Stimulated activated CD4-positive, alpha-beta T cell treated with anti-CD3 and anti-CD28 coated beads, Interleukin-2, amount 100 ng/mL, for 48 hours (primary cell): ENCODE measurements at places on chromosomes 12 and 14.

DNA sequence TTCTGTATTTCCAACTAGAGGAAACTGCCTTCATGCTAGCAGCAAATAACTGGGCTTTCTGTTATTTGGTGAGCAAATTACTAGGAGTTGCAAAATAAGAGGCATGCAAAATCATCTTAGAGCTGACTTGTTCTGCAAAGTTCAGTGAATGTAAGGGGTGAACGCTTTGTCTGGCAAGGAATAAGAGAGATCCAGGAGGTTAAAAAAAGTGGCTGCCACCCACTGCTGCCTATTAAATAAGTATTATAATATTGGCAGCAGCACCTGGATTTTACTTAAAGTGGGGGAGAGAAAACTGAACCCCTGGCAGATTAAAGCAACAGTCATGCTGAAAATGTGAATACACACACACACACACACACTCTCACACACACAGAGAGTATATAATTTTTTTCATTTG lies 557.0 kb downstream of the FLRT2 start:
- no peak for DNase-seq

GRCh38 chr12:1493781-1494565 lies 100.4 kb downstream of the FBXL14 start:
- no peak for DNase-seq

DNA sequence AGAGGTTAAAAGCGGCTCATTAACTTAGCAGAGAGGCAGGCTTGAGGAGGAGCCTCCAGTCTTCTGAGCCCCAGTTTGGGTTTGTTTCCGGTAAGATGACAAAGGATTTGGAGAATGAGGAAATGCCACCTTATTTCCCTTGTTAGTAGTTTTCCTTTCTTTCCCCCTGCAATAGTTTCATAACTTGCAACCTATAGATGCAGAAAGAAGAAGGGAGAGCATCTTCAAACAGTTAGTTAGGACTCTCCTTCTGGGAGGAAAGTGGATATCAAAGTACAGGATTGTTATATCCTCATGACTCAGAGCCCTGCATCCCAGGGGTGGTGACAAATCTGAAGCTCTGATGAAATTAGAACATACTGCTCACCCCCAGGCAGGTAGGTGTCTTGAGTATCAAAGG lies 180.7 kb upstream of the SLC38A2 start:
- DNase-seq: no peak

DNA sequence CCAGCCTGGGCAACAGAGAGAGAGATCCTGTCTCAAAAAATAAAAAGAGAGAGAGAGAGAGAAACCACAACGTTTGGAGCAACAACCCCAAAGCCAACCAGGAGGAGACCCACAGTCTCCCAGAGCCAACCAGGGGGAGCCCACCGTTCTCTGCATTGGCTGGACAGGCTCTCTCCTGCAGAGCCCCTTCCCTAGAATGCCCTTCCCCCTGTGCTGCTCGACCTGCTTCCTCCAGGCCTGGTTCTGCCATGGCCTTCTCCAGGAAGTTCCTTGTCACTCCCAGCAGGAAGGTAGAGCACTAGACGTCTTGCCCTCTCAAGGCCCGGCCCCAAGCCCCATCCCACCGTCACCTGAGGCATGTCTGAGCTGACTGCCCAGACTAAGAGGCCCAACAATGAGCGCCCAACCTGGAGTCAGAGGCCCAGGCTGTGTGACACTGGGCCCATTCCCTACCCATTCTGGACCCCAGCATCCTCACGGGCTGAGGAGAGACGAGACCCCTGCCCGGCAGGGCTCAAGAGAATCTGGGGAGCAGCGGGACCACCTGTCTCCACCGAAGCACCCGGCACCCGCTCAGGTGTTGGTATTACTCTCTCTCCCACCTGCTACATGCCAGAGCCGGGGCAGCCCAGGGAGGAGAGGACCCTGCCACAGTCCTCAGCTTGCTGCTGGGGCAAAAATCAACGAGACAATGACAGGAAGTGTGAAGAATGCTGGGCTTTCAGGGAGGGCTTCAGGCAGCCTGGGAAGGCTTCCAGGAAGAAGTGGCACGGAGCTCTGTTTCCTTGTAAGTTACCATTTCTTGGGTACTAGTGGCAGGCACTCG lies 61.2 kb downstream of the DIO3 start:
- no peak for DNase-seq

DNA sequence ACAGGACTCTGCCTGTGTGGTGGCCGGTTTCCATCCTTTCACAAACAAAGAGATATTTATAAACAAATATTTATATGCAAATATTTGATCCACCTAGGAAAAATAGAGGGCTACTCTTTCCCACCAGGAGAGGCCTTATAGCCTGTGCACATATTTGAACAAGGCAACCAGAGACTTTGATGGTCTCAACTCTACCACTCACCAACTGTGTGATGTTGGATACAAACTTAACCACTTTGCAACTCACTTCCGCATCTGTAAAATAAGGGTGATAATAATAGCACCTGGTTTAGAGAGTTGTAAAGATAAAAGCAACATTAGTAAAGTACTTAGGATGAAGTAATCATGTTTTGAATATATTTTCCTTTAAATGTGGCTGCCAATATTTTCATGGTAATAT lies 1.5 kb upstream of the CLEC12A start:
- no peak for DNase-seq

GRCh38 chr14:59320763-59321625 lies 132.5 kb downstream of the DAAM1 start:
- DNase-seq: no peak

GRCh38 chr14:55477680-55478079 lies 37.3 kb upstream of the TBPL2 start:
- DNase-seq: no peak

DNA sequence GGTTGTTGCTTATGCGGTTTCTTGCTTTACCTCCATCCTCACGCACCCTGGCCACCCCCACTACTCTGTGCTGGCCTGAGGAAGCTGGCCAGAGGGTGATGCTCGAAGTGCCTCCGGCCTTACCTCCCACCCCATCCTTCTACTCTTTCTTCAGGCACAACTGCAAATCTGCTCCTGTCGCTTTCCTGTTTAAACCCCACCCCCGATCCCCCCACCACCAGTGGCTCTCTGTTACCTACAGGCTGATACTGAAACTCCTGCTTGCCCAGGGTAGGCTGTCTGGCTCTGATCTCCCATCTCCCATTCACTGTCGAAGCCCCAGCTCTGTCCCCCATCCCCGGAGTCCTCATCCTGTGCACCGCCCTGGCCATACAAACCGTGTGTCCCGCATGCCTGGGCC lies 111.5 kb downstream of the PRMT8 start:
- DNase-seq: no peak

- DNase-seq: no peak
Measured at GRCh38 chr14:95699412-95699811, 13.2 kb downstream of the TCL1B start.

- DNase-seq: no peak
Measured at GRCh38 chr12:94429633-94430032, 30.0 kb downstream of the CEP83 start.

DNA sequence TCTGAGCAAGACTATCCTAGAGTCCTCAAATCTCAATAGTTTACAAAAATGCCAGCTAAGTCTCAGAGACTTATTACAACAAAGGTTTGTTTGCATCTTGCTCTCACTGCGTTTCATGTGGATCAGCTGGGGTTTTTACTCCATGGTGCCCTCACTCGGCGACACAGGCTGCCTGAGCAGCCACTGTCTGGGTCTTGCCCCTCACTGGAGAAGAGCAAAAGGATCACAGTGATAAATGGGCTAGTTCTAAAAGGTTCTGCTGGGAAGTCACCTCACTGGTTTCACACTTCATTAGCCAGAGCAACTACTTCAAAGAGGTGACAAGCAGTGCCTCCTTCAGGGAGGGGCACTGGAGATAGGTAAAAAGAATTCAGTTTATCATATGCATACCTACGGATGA lies 392.0 kb downstream of the RPL10L start:
- DNase-seq: no peak

DNA sequence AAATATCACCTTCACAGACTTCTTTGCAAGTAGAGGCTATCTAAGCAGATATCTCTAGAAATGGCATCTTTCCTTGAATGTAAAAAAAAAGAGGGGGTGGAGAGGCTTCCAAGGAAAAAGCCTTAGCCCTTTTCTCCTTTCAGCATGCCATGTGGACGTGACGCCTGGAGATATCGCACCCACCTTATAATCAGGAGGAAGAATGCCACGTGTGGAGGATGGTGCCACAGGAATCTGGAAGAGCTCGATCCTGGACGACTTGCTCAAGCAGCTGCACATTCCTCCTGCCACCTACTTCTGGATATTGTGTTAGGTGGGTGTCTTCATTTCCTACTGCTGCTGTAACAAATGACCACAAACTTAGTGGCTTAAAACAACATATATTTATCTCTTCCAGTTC lies 203.6 kb downstream of the NUAK1 start:
- no peak for DNase-seq

DNA sequence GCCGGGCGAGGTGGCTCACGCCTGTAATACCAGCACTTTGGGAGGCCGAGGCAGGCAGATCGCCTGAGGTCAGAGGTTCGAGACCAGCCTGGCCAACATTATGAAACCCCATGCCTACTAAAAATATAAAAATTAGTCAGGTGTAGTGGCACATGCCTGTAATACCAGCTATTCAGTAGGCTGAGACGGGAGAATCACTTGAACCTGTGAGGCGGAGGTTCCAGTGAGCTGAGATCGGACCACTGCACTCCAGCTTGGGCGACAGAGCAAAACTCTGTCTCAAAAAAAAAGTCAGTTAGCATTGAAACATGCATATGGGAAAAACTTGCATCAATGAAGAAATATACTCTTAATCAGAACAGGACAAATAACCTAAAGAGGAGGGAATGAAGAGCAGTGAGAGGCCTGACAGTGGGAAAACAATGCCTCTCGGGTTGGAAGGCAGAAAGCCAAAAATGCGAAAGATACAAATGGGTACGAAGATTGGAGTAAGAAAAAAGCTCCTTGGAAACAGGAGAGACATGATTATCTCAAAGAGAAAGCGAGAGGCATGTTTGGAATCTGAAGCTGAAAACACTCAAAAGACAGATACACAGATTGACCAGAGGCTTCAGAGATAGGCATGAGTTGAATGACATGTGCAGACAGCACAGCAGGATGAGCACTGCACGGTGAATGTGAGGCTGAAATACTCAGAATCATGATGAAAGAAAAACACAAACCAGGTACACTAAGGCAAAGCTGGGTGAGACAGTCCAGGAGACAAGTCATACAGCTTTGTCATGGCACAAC lies 30.6 kb downstream of the RESF1 start:
- DNase-seq: no peak

DNA sequence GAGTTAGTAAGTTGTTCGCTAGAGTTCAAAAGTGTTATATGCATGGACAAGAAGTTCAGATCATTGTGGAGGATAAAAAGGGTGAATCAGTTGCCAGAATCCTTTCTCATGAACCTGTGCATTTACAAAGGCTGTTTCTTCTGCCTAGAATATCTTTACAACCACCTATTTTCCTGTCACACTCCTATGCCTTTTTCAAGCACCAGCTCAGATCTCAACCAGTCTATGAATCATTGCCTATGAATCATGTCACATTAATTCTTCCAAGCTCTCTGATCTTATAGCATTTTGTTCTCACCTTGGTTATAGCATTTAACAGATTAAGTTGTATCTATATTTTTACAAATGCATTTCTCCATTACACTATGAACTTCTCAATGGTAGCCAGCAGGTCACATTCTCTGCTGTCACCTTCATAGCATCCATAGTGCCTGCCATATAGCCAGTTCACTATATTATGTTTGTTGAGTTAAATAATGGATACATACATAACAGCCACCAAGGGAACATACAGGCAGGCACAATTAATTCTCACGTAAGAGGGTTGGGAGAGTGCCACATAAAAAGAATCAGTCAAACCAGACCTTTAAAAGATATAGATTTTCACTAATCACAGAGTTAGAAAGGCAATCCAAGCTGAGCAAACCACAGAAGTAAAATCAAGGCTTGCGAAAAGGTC lies 573.0 kb downstream of the FOXG1 start:
- DNase-seq: no peak

- no peak for DNase-seq
Measured at GRCh38 chr14:66708267-66708666, 200.3 kb downstream of the GPHN start.

GRCh38 chr12:7483343-7483742 lies 20.2 kb downstream of the CD163 start:
- no peak for DNase-seq

DNA sequence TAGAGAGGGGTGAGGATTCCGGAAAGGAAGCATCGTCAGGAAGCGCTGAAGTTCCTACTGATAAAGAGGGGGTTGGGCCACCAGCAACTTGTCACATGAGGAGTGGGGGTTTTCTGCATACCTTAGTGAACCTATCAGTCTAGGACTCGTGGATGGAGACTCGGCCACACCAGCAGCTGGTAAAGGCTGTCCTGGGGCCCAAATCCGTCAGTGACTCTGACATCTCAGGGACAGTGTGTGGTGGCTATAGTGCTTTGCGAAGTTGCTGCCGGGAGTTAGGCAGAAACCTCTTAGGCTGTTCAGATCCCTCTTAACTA lies 16.4 kb downstream of the RNASE2 start:
- no peak for DNase-seq

GRCh38 chr14:52911904-52912303 lies 38.9 kb downstream of the FERMT2 start:
- DNase-seq: no peak

GRCh38 chr12:75814851-75815754 lies 216.5 kb downstream of the PHLDA1 start:
- no peak for DNase-seq

DNA sequence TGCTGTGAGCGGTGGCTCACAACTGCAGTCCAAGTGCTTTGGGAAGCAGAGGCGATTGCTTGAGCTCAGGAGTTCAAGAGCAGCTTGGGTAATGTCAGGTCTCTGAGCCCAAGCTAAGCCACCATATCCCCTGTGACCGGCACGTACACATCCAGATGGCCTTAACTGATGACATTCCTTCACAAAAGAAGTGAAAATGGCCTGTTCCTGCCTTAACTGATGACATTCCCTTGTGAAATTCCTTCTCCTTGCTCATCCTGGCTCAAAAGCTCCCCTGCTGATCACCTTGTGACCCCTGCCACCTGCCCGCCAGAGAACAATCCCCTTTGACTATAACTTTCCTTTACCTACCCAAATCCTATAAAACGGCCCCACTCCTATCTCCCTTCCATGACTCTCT lies 48.6 kb downstream of the SLC25A47 start:
- DNase-seq: no peak

GRCh38 chr12:11986165-11986564 lies 84.6 kb upstream of the BCL2L14 start:
- DNase-seq: no peak

GRCh38 chr14:56342494-56342942 lies 224.3 kb downstream of the PELI2 start:
- no peak for DNase-seq

- no peak for DNase-seq
Measured at GRCh38 chr12:3928538-3929184, 55.5 kb upstream of the PARP11 start.
